ENCODE measurements at places on chromosomes 7 and 10. TPM values are rescaled to one million over a fixed set of nuclear protein-coding genes. Genes with fewer than 3 reads are reported as not detected.

The ZP3 gene
- 19.2 TPM for total RNA-seq

The DDC gene
- 0.43 TPM for total RNA-seq

- no peak for DNase-seq
These were observed 297.8 kb downstream of the AUTS2 start for GRCh38 chr7:69896121-69896520.

DNA sequence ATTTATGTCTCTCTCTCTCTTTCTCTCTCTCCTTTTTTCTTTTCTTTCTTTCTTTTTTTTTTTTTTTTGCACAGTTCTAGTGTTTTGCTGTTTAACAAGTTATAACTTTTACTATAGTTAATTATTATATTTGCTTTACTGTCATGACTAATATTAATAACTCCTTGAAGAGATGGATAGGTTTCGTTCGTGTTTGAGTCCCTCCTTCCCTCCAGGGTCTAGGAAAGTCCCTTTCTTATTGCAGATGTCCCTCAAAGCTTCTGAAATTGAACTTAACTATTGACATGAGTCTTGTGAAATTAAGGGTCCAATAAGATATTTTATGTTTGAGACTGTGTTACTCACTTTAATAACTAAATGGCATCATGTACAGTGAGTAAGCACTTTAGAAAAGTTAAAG is 131.4 kb downstream of the PLXDC2 start:
- no peak for DNase-seq

DNA sequence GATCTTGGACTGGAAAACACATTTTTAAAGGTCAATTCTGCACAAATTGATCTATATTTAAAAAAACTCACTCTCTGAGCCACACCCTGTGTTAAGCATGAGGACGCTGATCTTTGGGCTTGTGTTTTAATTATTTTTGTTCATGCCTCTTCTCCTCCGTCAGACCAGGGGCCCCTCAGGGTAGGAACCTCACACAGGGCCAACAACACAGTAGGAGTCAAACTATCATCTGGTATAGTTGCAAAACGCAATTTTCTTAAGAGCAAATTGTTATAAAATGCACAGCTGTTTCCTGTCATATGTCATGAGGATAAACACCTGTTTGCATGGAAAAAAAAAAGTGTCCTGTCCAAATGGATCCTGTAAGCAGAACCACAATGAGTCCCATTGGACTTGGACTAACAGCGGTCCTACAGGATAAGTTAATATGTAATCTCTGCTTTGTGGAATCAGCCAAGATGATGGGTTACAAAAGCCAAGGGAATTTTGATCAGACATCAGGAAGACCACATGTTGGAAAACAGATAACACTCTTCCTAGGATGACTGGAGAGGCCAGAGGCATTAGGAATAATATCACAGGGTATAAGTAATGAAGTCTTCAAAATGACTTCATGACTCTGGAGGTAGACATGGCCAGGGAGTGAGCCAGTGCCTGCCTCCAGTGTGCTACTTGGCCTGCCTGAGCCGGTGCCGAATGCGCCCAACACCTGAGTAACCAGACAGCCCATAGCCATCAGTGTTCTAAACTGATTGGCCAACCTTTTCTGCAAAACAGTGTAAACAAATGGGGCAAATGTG is 184.9 kb upstream of the ADCY1 start:
- no peak for DNase-seq
